ENCODE measurements at places on chromosomes 7 and 10. TPM values are rescaled to one million over a fixed set of nuclear protein-coding genes. Genes with fewer than 3 reads are reported as not detected.

SVIL gene
- total RNA-seq, result 7.4 TPM

RHOBTB1 gene
- not detected for total RNA-seq

ZNF777 gene
- 19.3 TPM for total RNA-seq

ZDHHC4 gene
- total RNA-seq, result 21.0 TPM

RASSF4 gene
- total RNA-seq, result 1.3 TPM

DNA sequence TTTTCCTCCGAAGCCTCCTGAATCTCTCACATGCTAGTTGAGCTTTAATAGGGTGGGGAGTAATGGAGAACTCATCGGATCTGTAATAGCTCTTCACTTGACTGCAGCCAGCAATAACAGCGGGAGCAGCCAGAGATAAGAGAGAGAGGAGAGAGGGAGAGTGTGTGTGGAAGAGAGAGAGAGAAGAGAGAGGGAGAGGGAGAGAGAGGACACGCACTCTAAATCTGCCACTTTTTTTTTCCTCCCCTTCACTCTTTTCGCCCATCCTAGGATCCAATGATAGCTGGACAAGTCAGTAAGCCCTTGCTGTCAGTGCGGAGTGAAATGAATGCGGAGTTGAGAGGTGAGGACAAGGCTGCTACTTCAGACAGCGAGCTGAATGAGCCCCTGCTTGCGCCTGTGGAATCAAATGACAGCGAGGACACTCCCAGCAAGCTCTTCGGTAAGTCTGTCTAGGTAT is 107.9 kb downstream of the POU6F2 start:
- H3K4me3 ChIP-seq, result no peak overlapping the region
- no peaks in the 10 kb centered on the region for H3K4me1 ChIP-seq
- no peaks in the 10 kb centered on the region for H3K36me3 ChIP-seq
- peaks cover 4% of the 10 kb centered on the region for H3K27me3 ChIP-seq

DNA sequence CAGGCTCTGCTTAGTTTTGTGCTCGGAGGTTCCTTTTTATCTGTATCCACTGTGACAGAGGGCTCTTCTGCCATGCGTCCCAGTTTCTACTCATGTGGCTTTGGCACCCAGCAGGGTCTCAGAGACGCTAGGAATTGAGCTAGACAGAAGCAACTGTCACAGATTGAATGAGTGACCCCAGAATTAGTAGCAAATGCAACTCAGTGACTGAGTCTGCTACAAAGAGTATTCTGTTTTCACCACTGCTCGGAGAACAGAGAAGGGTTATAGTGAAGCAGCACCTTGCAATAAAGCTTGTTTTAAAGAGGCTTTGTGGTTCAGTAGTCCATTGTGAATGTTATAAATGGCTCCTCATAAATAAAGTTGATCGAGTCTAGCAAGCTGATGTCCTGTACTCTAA is 113.2 kb downstream of the DNAH11 start:
- no peaks in the 10 kb centered on the region for H3K4me1 ChIP-seq
- no peak overlapping the region for H3K4me3 ChIP-seq
- peaks cover 2% of the 10 kb centered on the region for H3K27me3 ChIP-seq
- no peak for DNase-seq
- H3K36me3 ChIP-seq, result no peaks in the 10 kb centered on the region
- no peak overlapping the region for H3K27ac ChIP-seq

DNA sequence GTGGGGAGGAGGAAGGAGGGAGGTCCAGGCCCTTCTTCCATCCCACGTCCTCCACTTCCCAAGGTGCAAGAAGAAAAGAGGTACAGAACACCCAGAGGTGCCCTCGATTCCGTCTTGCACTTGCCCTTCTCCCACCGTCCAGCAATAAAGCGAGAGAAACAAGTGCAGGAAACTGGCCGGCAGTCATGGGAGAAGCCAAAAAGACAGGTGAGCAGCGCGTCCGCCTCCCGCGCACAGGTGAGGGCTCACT is 1.3 kb downstream of the C10orf95 start:
- DNase-seq, result no peak
- H3K36me3 ChIP-seq, result peaks cover 13% of the 10 kb centered on the region
- H3K27me3 ChIP-seq, result no peaks in the 10 kb centered on the region
- H3K4me3 ChIP-seq, result peak overlapping the region; percentile 95

DNA sequence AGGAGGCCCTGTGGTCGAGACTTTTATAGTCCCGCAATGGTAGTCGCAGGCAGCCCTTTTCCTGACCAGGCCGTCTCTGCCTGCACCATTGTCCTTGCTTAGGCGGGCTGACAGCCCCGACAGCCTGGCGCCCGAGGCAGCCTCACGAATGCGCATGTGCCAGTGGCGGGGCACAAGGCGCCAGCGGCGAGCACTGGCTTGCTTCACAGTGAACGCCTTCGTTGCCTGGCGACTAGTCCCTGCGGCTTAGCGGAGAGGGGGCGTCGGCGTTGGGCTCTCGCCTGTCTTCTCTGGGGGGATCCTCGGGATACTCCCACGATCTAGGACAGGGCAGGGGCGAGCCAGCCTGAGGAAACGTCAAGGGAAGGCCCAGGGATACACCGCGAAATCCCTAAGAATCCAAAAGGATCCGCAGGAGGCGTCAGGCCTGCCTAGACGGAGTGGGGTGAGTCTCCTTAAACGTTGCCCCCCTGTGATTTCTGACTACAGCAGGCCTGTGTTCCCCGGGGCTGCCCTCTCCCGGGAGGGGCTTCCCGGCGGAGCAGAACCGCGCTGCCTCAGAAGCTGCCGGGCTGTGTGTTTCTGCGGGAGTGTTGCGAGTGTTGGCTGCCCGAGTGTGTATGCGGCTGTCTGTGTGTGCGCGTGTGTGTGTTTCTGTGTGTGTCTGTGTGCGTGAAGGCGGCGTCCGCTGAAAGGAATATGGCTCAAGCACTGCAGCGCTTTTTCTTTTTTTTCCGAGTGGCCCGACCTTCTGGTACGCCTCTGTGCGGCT is 20.5 kb upstream of the ZNF273 start:
- H3K36me3 ChIP-seq, result peaks cover 4% of the 10 kb centered on the region
- H3K27me3 ChIP-seq, result peaks cover 13% of the 10 kb centered on the region
- no peaks in the 10 kb centered on the region for H3K4me1 ChIP-seq
